ENCODE measurements at places on chromosomes 16 and 17.

DNA sequence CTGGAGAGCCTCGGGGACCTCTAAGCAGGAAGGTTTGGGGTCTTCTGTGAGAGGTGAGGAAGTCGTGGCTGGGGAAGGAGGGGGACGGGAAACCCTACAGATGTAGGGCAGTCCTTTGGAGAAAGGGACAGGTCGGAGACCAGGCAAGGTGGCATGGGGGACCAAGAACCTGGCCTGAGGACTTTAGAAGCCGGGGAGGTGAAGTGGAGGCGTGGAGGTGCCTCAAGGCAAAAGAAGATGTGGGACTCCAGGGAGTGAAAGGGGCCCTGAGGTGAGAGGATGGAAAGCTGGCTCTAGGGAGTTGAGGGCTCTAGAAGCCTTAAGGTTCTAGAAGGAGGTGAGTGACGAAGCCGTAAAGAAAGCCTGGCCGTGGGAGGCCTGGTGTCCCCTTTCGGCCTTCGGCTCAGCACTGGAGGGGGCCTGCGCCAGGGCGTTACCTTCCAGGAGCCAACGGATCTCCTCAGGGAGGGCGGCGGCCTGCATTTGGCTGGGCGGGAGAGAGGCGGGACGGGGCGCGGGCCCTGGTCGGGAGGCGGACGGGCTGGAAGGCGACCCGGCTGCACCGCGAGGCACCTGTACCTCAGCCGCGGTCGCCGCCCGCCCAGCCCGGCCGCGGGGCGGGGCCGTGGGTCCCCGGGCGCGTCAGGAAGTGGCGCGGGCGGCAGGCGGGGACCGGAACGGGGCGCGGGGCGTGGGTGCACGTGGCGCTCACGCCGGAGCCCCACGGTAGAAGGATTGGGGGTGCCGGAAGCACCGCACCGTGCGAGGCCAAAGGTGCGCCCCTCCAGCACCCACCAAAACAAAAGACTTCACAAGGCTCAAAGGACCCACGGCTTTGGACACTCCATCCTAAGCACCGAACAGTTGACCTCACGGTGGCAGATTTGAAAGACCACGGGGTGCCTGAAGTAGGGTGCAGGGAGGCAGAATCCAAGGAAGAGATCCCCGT, at the start of gene SKAP1:
SKAP1 (minus strand) TSS at position 577 of the 949 bp plus-strand sequence.
- peak; percentile 86 for DNase-seq

GRCh38 chr16:75565640-75566039, 539 bp upstream of the GABARAPL2 start:
- DNase-seq = no peak

GRCh38 chr16:49625311-49626065, 230.4 kb downstream of the ZNF423 start:
- no peak for DNase-seq

DNA sequence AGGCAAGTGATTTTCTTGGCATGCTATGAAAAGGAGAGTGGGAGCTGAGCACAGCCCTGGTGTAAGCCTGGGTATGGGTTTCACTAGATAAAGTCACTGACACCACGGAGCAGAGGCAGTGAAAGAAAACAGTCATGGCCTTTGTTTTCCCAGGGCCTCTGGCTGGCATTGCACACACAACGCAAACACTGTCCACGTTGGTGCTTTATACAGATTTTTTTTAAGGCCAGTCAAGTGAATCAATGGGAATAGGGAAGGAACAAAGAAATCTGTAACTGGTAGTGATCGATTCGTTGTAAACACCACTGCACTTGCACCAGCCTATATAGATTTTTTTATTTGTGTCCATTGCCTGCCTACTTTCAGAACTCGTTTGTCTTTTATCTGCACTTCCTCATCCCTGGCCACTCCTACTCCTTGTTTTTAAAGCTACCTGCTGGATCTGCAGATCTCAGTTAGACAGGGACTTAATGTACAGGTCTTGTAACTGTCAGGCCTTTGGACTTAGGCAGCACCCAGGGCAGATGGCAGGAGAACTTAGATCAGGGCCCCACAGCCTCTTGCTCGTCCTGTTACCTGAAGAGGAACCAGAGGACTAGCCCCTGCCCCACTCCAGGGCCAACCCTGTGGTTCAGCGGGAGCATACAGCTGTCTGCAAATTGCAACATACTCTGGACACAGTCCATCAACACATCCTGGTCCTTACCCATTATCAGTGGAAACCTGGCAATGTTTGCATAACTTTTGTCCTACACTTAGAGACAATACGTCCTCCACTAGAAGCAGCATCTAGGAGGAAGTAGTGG, 10.6 kb upstream of the TMIGD1 start:
- peak; percentile 49 for DNase-seq

DNA sequence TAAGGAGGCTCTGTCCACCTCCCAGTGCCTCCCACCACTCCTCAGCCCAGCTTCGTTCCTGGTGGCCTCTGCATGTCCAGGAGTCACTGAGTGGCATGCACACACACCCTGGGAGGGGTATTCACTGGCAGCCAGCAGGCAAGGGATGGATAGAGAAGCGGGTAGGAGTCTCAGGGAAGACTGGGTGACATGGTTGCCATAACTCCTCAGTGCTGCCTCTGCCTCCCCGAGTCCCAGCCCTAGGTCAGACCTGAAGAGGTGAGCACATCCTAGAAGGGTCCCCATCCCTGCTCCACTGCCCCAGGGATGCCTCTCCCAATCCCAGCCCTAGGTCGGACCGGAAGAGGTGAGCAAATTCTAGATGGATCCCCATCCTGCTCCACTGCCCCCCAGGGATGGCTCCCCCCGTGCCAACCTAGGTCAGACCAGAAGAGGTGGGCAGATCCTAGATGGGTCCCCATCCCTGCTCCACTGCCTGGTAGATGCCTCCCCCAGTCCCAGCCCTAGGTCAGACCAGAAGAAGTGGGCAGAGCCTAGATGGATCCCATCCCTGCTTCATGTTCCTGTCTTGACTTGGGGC, 197.0 kb downstream of the IRF8 start:
- DNase-seq = no peak

Measured in activated CD8-positive, alpha-beta memory T cell treated with anti-CD3 and anti-CD28 coated beads for 24 hours (primary cell).